Stimulated activated CD4-positive, alpha-beta T cell treated with anti-CD3 and anti-CD28 coated beads, Interleukin-1b, Interleukin-23, amount 100 ng/mL, for 1 hour (primary cell): ENCODE measurements at places on chromosomes 13 and 19.
A peak's percentile ranks its signal among the peaks of the same experiment; 100 is the strongest.

DNA sequence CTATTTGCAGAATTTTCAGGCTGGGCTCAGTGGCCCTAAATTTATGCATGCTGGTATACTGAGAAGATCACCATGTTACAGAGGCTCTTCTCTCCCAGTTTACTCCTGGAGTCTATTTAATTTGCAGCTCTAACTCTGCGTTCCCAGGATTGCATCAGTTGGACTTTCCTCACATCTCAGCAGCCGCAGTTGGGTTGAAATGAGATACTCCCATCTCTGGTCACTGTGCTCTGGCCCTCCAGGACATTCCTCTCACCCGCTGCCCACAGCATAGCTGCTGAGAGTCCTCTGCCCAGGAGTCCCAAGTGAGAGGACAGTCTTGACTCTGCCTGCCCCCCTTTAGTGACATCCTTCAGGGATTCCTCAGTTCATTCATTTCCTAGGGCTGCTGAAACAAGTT, 150.9 kb downstream of the LACC1 start:
- no peak for DNase-seq

- no peak for DNase-seq
Measured at GRCh38 chr19:58217069-58217481, 11.6 kb upstream of the ZNF544 start.

DNA sequence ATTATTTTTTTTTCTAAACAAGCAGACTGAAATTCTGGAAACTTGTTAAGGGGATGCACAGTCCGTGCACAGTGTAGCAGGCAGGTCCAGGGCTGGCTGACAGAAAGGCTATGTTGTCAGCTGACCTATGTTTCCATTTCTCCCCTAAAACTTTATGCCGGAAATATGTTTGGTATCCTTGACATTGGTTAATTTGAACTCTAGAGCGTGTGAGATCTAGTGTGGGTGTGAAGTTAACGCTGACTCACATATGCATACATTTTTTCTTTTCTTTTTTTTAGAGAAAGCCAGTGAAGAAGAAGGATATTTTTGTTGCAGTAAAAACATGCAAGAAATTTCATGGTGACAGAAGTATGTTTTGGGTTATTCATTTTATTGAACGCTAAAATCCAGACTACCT, 76.6 kb downstream of the B3GLCT start:
- DNase-seq, result no peak

DNA sequence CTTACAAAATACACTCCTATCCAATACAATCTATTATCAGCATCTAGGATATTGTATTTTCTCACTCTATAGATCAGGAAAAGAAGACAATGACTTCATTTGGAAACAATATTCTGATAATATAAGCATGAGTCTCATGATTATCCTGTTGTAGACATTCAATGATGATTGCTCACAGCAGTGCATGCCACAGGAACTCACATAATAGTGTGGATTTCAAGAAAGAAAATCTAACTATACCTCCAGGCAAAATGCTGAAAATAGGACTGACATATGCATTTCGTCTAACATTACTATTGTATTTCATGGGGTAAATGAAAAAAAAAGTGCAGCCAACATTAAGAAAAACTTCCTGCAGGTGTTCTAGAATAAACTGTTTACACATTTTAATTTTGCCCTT, 122.6 kb downstream of the POSTN start:
- DNase-seq, result no peak

- no peak for DNase-seq
Measured at GRCh38 chr13:51935326-51936171, 73.8 kb downstream of the CCDC70 start.

DNA sequence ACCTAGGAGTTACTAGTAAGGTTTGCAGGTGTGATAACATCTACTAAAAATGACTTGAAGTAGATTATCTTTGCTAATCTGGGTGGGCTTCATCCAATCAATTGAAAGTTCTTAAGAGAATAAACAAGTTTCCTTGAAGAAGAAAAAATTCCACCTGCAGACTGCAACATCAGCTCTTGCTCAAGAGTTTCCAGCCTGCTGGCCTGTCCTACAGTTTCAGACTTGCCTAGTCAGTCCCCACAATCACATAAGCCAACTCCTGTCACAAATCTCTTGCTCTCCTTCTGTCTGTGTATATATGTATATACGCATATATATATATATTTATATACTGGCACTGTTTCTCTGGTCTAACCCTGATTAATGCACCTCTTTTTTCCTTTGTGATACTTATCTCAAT, 67.3 kb upstream of the ITM2B start:
- DNase-seq, result no peak

DNA sequence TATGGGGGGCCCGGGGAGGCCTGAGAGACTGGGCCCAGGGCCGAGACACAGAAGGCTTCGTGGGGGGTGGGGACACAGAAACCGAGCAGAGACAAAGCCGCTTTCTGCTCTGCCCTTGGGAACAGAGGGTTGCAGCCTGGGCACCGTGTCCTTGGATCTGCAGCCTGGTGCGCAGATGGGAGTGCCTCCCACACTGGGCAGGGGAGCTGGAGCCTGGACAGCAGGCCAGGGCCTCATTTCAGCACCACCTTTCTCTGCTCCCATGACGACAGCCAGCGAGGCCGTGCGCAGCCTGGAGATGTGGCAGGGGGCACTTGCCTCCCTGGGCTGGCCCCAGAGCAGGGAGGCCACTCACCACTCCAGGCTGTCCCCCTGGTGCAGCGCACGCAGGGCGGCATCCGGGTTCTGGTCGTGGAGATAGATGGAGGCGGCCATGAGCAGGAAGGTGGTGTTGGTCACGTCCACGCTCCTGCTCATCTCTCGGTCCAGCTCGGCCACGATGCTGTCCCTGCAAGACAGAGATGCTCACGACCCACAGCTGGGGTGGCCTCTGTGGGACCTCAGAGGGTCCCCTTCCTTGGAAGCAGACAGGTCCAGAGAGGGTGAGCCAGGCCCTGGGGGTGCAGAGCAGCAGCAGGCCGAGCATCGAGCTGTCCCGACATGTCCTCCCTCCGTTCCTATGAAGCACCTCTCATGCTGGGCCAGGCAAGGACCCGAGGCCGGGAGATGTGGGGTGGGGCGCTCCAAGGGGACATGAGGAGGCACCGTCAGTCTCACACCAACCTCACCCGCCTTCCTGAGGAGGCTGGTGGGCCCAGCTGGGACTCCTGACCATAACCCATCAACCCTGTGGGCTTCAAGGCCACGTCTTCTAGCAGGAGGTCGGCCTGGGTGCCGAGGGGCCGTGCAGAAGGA, 10.9 kb upstream of the CERS1 start:
- DNase-seq, result no peak

DNA sequence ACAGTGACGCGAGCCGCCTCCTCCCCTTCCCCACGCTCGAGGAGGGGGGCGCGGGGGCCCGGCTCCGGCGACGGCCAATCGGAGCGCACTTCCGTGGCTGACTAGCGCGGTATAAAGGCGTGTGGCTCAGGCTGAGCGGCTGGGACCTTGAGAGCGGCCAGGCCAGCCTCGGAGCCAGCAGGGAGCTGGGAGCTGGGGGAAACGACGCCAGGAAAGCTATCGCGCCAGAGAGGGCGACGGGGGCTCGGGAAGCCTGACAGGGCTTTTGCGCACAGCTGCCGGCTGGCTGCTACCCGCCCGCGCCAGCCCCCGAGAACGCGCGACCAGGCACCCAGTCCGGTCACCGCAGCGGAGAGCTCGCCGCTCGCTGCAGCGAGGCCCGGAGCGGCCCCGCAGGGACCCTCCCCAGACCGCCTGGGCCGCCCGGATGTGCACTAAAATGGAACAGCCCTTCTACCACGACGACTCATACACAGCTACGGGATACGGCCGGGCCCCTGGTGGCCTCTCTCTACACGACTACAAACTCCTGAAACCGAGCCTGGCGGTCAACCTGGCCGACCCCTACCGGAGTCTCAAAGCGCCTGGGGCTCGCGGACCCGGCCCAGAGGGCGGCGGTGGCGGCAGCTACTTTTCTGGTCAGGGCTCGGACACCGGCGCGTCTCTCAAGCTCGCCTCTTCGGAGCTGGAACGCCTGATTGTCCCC, at the start of gene JUNB:
JUNB (plus strand) TSS at position 142 of the 706 bp plus-strand sequence; CDS start at position 428, 286 bp downstream.
- peak; percentile 91 for DNase-seq

GRCh38 chr13:63124863-63125262, 1709.2 kb upstream of the PCDH20 start:
- DNase-seq, result no peak

- no peak for DNase-seq
Measured at GRCh38 chr13:85557691-85558467, 241.3 kb downstream of the SLITRK6 start.

GRCh38 chr13:30153545-30154426, 153.6 kb downstream of the KATNAL1 start:
- no peak for DNase-seq

DNA sequence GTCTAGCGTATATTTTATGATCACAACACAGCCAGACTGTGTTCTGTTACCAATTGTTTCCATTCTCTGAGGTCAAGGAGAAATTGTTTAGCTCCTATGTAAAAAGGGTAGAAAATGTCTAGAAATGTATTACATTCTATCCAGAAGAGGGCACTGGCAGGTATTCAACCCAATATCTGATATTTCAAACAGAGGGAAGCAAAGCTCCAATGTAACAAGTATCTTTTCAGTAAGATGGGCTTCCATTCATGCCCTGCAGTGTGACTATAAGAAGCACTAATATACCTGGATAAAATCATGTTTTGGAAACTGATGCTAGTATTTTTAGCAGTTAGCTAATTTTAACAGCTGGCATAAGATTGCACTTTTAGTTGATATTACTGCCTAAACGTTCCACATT, 312.7 kb downstream of the FGF14 start:
- DNase-seq, result no peak

GRCh38 chr19:44984005-44984404, 17.3 kb upstream of the RELB start:
- no peak for DNase-seq

DNA sequence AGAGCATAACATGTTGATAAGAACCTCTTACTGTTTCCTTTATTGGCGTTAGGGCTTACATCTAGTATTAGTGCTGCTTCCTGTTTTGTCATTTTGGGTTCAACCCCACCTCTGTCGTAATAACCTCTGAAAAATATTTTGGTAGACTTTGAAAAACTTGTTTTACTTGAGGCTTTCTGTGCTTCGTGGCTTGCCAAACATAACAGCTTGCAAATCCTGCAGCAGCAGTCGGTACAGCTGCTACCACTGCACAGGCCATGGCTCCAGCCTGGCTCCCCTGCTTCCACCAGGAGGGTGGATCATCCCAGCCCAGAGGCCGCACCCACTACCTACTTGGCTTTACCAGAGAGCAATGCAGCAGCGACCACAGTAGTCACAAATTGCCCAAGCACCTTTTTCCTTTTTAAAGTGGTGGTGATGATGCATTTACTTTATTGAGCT, 11.8 kb upstream of the CEACAM4 start:
- no peak for DNase-seq

DNA sequence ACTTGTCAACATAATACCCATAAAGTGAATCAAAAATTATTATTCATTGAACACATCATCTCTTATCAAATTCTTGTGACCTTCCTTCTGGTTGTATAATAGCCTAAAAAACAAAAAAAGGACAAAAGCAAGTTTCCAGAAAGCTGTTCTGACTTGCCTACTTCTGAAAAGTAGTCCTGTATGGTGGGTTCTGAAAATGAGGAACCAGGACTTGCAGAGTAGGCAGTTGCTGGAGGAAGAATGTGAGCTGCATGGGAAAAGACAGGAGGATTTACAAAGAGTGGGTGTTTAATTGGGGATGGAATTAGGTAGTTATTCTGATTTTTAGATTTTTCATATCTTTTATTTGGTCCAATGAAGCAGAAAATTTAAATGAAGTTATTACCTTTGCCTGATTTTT, 56.7 kb downstream of the RCBTB2 start:
- DNase-seq, result no peak

DNA sequence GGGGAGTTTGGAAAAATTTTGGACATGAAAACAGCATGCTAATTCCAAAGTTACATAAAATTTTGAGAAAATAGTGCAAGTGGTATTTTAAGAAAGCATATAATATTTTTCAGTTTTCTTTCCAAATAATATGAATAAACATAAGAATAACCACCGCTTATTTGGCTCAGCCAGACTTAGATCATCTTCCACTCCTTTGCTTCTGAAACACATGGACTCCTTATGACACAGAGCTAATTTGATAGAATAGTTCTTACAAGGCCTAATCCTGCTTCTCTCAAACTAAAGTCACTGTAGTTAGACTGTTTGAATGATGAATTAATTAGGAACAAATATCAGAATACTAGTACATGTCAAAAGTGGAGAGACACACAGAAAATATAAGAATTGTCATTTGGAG, 165.5 kb downstream of the POSTN start:
- no peak for DNase-seq

GRCh38 chr19:30448386-30449077, 76.3 kb downstream of the ZNF536 start:
- no peak for DNase-seq

- no peak for DNase-seq
Measured at GRCh38 chr13:103436057-103436654, 369.9 kb upstream of the SLC10A2 start.

DNA sequence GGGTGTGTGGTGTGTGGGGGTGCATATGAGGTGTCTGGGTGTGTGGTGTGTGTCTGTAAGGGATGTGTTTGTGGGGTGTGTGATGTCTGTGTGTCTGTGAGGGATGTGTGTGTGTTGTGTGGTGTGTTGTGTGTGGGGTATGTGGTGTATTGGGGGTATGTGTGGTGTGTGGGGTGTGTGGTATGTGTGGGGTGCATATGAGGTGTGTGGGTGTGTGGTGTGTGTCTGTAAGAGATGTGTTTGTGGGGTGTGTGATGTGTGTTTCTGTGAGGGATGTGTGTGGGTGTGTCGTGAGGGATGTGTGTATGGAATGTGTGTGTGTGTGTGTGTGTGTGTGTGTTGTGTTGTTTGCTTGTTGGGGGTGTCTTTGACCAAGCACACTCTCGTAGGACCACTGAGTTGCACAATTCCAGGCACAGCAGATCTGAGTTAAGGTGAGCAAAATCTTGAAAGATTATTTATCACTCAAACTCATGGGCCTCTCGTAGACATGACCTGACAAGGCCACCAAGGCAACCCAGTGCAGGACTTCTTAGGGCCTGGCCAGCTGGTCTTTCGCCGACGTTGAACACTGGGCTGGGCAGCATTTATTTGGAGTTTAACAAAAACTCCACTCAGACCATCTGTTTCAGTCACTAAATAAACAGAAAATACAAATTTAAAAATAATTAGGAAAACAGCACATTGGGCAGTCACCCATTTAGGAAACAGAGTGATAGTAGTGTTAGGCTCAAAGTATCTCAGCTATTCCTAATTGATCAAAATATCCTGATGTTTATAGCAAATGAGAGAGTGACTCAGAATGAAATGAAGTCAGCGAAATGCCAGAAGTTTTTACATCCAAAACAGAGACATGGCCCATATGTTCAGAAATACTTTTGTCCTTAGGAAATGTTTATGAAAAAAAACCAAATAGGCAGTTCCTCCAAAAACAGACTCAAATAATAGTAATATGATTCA, 301.1 kb downstream of the FGF9 start:
- no peak for DNase-seq

GRCh38 chr13:35514061-35514477, 37.6 kb upstream of the MAB21L1 start:
- no peak for DNase-seq

- DNase-seq, result no peak
Measured at GRCh38 chr19:49639401-49640112, 386 bp downstream of the RRAS start.

- DNase-seq, result no peak
Measured at GRCh38 chr19:5932609-5933262, 18.7 kb downstream of the CAPS start.

GRCh38 chr19:54420068-54420382, 4.8 kb downstream of the TTYH1 start:
- DNase-seq, result no peak

GRCh38 chr19:55255618-55256423, 3.0 kb downstream of the PPP6R1 start:
- no peak for DNase-seq
